Stimulated activated CD8-positive, alpha-beta memory T cell treated with anti-CD3 and anti-CD28 coated beads, Interleukin-15, amount 100 ng/mL, for 48 hours (primary cell): ENCODE measurements at places on chromosomes 13 and 19.

GRCh38 chr19:20471431-20471830 lies 94.2 kb downstream of the ZNF737 start:
- no peak for DNase-seq

DNA sequence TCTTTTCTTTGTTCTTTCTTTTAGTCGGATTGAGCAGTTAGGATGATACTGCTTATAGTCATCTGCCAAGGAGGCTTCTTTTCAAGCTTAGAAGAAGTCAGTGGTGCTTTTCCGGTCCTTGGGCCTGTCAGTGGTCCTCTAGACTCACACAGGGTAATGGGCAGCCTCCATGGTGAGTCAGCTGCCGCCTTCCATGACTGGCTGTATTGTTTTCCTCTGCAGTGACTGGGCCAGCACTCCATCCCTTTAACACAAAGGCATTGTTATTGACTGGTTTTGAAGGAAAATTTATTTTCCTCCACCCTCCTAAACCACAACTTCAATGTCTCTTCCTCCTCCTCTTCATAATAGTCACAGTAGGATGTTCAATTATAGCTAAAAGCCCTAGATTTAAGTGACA lies 47.1 kb upstream of the CNMD start:
- no peak for DNase-seq

GRCh38 chr13:100497389-100497788 lies 91.2 kb downstream of the GGACT start:
- no peak for DNase-seq

- DNase-seq: no peak
These were observed 508 bp downstream of the SLC15A1 start for GRCh38 chr13:98751861-98752466.

- no peak for DNase-seq
These were observed 87.4 kb upstream of the UBL3 start for GRCh38 chr13:29937841-29938240.

DNA sequence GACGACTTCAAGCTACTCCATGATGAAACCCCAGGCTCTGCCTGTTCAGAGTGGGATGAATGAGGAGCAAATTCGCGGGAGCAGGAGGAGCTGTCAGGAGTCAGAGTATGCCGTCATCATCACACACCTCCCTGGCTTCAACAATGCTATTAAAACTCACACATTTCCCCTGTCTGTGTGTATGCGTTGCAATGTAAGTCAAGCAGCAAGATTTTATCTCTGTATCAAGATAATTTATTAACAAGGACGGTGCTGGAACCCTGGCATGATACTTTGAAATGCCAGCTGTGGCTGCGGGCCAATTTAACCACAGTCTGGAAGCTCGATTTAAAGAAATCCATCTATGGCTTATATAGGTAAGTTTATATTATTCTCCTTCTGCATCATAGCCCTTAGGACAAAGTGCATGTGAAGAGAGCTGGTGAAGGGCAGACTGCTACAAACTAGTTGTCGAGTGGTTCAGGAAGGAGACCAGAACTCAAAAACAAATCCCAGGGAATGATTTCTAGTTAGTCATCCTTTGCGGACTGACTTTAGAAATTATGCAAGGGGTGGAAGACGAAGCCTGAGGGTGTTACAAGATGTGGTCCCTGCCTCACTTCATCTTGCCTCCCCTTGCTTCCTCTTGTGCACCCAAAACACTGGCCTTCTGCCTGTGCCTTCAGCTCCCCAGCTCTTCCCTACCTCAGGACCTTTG lies 486.5 kb downstream of the COG6 start:
- no peak for DNase-seq

GRCh38 chr13:39941911-39942551 lies 286.6 kb downstream of the COG6 start:
- DNase-seq: no peak

DNA sequence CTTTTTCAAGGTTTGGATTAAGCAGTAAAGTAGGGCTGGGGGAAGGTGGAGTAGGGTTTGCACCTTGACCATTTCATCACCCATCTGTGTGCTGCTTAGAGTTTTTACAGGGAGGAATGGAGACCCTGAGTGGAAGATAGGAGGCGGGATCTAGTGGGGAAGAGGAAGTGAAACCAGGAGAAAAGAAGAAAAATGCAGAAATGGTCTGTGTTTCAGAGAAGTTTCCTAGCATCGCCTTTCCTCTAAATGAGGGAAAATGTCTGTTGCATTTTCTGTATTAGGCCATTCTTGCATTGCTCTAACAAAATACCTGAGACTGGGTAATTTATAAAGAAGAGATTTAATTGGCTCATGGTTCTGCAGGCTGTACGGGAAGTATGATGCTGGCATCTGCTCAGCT lies 64.1 kb downstream of the TPT1 start:
- DNase-seq: no peak

- DNase-seq: no peak
These were observed 156.9 kb downstream of the KCTD15 start for GRCh38 chr19:33953592-33953991.

GRCh38 chr19:57438925-57439324 lies 3.8 kb downstream of the ZNF749 start:
- no peak for DNase-seq

DNA sequence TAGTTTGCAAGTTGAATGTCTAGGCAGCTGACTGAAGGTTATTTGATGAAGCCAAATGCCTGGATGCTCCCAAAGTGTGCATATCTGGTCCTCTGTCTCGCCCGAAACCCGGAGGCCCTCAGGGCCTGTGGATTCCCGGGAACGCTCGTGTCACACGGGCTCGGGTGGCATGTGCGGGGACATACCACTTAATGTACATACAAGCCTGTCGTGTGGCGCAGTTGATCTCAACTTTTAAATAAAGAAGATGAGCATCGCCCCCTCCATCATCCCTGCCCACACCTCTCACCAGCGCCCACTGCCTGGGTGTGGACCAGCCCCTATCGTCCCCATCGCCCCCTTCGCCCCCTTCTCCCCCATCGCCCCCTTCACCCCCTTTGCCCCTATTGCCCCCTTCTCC lies 33.9 kb downstream of the ATP11A start:
- DNase-seq: no peak

DNA sequence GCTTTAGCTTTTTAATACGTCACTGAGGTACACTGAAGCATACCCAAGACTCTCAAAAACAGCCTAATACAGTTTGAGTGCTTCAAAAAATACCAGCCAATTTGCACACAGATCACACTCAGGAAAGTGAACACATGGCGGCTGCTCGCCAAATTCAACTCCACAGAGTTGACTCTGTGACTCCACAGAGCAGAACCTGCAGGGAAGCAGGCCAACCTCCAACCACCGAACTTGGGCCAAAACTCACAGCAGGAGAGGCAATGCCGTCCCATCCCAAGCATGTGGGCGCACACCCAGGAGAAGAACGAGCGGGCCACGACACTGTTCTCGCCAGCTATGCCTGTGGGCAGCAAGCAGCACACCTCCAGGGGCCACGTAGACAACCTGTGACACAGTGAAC lies 21.1 kb downstream of the ELL start:
- no peak for DNase-seq

- DNase-seq: no peak
These were observed 560.2 kb downstream of the DACH1 start for GRCh38 chr13:71306821-71307220.

GRCh38 chr19:45999653-46000121 lies 4.4 kb downstream of the CCDC61 start:
- no peak for DNase-seq

DNA sequence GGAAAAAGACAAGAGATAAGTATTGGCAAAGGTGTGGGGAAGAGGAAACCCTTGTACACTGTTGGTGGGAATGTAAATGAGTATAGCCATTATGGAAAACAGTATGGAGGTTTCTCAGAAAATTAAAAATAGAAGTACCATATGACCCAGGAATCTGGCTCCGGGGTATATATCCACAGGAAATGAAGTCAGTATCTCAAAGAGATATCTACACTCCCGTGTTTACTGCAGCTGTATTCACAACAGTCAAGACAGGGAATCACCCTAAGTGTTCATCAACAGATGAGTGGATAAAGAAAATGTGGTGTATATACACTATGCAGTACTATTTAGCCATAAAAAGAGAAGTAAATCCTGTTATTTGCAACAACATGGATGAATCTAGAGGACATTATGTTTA lies 13.5 kb downstream of the KCTD12 start:
- DNase-seq: no peak

DNA sequence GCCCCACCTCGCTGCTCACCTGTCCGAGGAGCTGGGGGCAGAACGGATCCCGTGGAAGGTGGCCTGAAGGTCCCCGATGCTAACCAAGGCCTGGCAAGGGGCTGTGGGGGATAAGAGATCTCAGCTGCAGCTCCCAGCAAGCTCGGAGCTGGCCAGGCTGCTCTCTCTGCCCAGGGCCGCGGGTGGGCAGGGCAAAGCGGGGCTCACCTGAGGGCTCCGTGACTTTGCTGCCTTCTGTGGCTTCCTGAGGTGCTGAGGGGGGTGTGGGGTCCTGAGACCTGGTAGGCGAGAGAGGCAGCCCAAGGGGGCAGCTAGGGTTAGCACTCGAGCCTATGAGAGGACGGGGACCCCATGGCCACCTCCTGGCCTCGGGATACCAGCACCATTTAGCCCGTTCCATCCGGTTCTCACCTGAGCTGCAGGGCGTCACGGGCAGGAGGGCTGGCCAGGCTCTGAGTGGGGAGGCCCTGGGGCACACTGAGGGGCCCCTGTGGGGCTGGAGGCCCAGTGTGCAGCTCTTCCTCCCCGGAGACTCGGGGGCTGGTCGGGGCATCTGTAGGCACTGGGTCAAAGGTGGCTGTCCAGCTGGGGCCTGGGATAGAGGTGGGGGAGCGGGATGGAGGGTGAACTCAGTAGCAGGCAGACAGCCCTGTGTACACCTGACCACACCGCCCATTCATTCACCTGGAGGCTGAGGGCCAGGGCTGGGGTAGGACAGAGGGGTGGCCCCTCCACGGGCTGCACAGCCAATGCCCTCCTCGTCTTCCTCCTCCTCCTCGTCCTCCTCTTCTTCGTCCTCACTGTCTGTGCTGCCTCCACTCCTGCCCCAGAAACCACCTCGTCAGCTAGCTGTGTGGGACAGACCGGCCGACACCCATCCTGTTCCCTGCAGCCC lies 3.1 kb upstream of the TMEM86B start:
- DNase-seq: no peak

- DNase-seq: no peak
These were observed 75.2 kb upstream of the MRI1 start for GRCh38 chr19:13689085-13689484.

DNA sequence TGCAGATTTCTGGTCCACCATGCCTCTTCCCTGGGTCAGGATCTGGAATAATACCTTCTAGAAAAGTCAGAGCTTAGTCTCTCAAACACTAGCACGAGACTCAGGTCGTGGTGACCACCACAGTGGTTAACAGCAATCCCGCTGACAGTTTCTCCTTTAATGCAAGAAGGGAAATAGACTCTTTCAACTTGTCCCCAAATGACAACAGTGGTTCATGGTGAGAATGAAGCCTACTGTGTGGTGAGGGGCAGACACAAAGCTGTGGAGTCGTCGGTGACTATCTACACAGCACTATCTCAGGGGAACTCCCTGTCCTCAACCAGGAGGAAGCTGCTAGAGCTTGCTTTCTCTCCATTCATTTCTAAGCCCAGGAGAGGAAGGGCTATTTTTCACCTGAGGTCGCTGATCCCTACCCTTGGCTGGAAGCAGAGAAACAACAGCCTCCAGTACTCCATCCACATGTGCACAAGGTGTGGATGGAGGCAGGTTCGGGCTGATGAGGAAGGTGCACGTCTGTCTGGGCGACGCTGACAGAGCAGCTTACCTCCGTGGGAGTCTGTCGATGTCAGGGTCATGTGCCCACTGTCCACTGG lies 72.4 kb downstream of the STK24 start:
- no peak for DNase-seq

DNA sequence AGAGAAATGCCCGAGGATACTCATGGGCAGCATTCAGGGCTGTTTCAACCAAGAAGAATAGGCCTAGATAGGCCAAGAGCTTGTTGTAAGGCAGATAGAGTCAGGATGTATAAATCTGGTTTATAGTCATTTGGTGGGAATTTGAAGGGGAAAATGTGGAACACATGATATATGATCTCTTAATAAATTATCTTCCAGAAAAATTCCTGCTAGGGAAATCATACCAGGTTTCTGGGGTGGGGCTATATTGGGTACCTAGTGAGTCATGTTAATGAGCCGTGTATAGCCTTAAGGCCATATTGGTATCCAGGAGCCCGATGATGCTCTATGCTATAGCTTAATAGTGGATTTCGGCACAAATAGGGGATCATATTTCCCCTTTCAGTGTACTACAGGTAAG lies 51.5 kb upstream of the HTR2A start:
- no peak for DNase-seq

DNA sequence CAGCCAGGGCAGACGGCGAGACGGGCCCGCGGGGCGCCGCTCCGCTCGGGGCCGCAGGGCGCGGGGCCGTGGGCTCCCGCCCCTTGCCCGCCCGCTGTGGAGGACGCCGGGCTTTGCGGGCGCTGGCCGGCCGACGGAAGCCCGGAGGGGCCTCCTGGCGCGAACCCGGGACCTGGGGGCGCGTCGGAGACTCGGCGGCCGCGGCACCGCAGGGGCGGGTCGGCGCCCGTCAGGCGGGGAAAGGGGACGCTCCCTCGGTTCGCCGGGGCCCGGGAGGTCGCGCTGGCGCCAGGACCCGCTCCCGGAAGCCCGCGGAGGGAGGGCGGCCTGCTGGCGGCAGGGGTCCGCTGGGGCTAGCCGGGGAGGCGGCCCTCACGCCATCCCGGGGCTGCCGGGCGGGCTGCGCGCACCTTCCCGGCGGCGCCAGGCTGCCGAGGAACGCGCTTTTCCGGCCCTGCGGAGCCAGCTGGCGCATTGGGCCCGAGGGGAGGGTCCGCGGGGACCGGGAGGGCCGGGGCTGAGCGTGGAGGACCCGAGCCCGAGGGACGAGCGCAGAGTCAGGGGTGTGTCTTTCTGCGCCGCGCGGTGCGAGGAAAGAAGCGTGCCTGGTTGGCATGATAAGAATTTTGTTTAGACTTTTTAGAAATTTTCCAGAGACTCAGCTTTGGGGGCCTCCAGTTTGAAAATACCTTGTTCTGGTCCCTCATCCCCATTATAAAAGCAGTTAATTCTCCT lies 511 bp downstream of the GARRE1 start:
- peak; percentile 21 for DNase-seq

GRCh38 chr13:49140910-49141611 lies 79.1 kb upstream of the MLNR start:
- no peak for DNase-seq

DNA sequence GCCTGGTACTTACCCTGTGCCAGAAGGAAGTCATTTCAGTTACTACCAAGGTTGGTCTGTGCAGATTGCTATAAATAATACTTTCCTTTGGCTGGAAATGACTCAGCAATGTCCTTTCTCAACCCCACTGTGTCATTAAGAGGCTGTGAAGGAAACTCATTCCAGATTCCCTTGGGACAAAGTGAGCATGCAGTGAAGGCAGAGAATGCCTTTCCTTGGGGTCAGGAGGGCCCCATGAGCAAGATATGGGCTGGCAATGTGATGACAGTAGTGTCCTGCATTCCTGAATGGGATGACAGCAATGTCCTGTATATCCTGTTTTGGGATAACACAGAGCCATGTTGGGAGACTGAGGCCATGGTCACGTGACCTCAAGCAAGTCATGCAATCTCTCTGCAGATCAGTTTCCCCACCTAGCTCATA lies 213.1 kb upstream of the TMTC4 start:
- no peak for DNase-seq
